ENCODE measurements at places on chromosomes 7 and 10.

- no peak for DNase-seq
These were observed 62.3 kb upstream of the NKX6-2 start for GRCh38 chr10:132848291-132848701.

- DNase-seq, result peak; percentile 12
These were observed 157.0 kb upstream of the CACNA2D1 start for GRCh38 chr7:82600531-82600930.

DNA sequence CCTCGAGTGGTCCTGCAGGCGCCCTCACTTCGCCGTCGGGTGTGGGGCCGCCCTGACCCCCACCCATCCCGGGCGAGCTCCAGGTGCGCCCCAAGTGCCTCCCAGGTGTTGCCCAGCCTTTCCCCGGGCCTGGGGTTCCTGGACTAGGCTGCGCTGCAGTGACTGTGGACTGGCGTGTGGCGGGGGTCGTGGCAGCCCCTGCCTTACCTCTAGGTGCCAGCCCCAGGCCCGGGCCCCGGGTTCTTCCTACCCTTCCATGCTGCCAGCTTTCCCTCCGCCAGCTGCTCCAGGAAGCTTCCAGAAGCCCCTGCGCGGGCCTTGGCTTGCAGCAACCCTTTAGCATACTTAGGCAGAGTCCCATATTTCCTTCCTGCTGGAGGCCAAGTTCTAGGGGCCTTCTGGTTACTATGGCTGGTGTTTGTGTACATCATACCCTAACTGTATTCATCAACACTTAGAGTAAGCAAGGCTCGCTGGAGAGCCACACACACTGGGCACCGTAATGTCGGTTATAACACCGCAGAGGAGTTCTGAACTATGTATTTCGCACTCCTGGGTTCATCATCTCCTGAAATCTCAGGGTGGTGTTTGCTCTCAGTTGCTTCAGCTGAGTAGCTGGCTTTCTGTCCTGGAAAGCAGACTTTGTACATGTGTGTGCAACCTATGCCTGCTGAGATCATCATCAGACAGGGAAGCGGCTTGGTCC is 471 bp downstream of the MGMT start:
- DNase-seq, result peak; percentile 7

GRCh38 chr7:55081472-55082227 is 62.8 kb downstream of the EGFR start:
- DNase-seq, result peak; percentile 75

DNA sequence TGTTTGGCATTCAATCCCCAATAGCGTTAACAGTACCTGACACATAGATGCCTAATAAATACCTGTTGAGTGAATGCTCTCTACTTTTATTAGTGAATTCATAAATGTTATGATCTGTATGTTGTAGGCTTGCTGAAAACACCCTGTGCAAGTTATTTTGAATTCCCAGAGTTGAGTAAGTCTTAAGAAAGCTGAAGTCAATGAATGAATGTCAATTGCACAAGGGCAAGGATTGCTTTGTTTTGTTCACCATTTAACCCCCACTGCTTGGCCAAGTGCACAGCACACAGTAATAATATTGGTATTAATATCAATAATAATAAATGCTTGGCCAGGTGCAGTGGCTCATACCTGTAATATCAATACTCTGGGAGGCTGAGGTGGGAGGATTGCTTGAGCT is 10.2 kb downstream of the CPA1 start:
- DNase-seq, result peak; percentile 33

GRCh38 chr10:555682-556350 is 133.7 kb downstream of the DIP2C start:
- DNase-seq, result no peak

- DNase-seq, result peak; percentile 85
These were observed 521 bp downstream of the LIMK1 start for GRCh38 chr7:74083928-74084721.

GRCh38 chr7:6530626-6531491 is 20.4 kb downstream of the GRID2IP start:
- DNase-seq, result peak; percentile 7

DNA sequence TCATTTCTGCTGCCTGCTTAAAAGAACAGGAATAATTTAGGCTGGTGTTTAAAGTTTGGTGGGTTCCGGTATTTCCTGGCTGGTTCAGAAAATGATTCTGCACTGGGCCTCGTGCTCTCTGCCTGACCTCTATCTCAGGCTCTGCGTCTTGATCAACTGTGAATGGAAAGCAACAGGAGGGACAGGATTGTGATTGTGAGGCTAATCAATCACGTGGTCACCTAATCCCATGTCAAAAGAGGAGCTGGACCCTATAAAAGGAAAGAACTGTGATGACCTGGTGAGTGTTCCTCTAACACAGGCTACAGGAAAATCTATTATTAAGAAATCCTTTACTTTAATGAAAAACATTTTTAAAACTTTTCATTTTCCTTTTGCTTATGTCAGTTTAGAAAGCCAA is at the start of gene DHX32:
DHX32 (minus strand) TSS at position 101 of the 400 bp plus-strand sequence. CDS start 468 bp downstream, outside the sequence.
- no peak for DNase-seq

- no peak for DNase-seq
These were observed 18.0 kb downstream of the CNNM2 start for GRCh38 chr10:102935939-102936605.

DNA sequence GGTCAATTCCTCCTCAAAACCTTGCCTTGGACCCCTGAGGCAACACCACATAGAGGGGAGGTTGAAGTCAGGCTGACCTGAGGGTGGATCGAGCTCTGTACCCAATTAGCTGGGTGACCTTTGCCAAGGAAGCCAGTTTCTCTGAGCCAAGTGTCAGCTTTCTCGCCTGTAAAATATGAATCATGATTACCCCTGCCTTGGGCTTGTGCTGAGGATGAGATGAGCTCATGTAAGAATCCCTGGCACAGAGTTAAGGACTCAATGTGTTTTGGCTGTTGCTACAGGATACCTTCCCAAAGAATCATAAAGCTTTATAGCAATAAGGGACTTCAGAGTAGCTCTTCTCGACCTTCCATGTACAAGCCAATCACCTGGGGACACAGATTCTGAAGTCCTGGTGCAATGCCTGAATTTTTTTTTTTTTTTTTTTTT is 43.5 kb upstream of the CACUL1 start:
- DNase-seq, result peak; percentile 25

- no peak for DNase-seq
These were observed 9.6 kb upstream of the NAMPT start for GRCh38 chr7:106294334-106294733.

DNA sequence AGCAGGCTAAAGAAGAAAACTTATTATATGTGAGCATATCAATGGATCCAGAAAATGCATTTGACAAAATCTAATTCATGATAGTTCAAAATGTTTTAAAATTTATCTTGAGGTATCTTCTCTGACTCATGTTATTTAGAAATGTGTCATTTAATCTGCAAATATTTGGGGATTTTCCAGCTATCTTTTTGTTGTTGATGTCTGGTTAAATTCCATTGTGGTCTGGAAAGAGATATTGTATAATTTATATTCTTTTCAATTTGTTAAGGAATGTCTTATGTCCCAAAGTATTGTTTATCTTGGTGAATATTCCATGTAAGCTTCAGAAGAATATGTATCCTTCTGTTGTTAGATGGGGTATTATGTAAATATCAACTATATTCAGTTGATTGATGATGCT is 942.5 kb downstream of the KCNMA1 start:
- peak; percentile 24 for DNase-seq

DNA sequence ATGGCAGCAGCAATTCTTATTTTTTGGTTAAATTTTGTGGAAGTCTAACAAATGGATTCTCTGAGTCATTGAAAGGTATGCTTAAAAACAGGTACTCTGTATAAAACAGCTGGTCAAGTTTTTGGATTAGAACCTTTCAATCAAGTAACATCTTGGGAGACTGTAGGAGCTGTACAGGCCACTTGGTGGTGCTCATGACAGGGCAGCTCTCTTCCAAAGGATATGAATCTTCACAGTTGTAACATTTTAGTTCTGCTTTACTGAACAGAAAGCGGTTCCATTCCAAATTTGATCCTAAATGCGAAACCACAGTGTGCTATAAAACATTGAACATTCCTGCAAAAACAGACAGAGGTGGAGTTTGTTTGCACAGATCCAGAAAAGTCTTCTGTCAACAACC is 44.5 kb upstream of the AGR3 start:
- peak; percentile 83 for DNase-seq

GRCh38 chr7:55247428-55247827 is 117.7 kb upstream of the LANCL2 start:
- DNase-seq, result peak; percentile 49

- DNase-seq, result no peak
These were observed 29.7 kb downstream of the ZNF467 start for GRCh38 chr7:149743476-149744255.

DNA sequence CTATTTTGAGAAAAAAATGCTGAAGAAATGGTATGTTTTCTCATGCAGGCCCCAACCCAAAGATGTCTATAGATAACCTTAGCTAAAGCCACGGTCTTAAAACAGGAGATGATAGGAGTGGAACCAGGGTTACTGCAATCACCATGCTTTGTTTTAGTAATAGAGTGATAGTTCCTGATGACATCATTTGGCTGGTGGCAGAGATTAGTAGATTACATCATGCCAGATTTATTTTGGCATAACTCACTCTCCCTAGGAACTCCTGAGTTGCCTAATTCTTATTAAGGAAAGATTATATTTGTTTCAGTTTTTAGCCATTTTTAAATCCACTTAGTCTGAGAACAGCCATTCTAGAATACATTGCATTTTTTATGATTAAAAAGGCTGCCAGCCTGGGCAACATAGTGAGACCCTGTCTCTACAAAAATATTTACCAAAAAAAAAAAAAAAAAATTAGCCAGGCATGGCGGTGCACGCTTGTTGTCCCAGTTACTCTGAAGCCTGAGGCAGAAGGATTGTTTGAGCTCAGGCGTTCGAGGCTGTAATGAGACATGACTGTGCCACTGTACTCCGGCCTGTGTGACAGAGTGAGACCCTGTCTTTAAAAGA is 17.8 kb downstream of the ENO4 start:
- DNase-seq, result peak; percentile 23
